Stimulated activated CD8-positive, alpha-beta memory T cell treated with anti-CD3 and anti-CD28 coated beads, Interleukin-4, amount 100 ng/mL, for 1 hour (primary cell): ENCODE measurements at places on chromosomes 1 and 21.

GRCh38 chr1:96538111-96538641 lies 183.4 kb upstream of the PTBP2 start:
- DNase-seq = no peak

GRCh38 chr21:10425856-10426255 lies 95.5 kb upstream of the TPTE start:
- no peak for DNase-seq

DNA sequence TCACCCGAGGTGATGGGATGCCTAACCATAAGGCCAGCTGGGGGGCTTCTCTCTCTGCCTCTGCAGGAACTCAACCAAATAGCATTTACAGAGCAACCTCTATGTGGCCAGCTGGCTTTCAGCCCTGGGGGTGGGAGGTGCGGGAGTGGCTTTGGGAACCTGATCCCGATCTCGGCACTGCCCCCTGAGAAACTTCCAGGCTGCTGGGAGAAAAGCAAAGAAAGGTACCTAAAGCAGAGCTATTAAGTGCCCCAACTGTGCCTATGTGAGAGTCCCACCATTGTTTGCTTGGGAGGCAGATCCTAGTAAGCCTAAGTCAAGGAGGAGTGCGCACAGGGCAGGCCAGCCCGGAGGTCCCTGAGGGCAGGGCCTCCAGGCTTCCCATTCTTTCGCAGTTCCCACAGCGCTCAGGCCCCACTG lies 7.0 kb downstream of the KRTCAP2 start:
- no peak for DNase-seq

GRCh38 chr1:41386196-41386663 lies 25.0 kb downstream of the FOXO6 start:
- DNase-seq = no peak

DNA sequence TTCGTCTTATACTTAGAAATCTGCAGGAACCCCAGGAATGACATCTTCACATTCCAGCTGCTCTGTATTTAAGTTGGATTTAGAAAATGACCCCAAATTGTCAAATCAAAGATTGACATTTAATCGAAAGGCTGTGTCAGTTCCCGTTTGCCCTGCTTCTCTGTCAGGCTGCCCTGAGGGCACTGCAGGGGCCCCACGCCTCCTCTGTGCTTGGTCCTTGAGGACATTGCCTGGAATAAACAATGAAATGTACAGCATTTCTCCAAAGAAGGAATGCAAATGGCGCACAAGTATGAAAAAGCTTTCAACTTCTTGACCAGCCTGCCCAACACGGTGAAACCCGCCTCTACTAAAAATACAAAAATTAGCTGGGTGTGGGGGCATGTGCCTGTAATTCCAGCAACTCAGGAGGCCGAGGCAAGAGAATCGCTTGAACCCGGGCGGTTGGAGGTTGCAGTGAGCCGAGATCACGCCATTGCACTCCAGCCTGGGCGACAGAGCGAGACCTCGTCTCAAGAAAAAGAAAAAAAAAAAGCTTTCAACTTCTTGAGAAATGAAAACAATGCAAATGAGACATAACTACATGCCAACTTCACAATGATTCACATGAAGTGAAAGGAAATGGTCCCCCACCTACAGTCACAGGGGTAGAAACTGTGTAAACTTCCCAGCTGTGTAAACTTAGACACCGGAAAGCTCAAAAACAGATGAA lies 3.0 kb downstream of the TMPRSS3 start:
- no peak for DNase-seq

GRCh38 chr1:204295671-204296070 lies 64.1 kb downstream of the PLEKHA6 start:
- DNase-seq = no peak

GRCh38 chr1:36425791-36426190 lies 24.5 kb downstream of the OSCP1 start:
- DNase-seq = no peak

- DNase-seq = no peak
These were observed 171.5 kb downstream of the ZNF281 start for GRCh38 chr1:200238311-200238710.

DNA sequence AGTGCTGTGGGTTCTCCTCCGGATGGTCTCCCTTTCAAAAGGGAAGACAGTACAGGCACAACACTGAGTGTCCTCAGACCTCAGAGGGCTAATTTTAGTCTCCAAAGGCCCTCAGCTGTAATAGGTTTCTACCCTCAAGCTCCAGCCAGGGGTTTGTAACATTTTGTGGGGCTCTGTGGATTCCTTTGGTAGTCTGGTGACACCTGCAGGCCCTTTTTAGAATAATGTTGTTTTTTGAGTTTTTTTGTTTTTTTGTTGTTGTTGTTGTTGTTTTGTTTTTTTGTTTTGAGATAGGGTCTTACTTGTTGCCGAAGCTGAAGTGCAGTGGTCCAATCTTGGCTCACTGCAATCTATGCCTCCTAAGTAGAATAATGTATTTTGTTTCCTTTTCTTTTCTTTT lies 15.0 kb upstream of the TMEM201 start:
- no peak for DNase-seq

DNA sequence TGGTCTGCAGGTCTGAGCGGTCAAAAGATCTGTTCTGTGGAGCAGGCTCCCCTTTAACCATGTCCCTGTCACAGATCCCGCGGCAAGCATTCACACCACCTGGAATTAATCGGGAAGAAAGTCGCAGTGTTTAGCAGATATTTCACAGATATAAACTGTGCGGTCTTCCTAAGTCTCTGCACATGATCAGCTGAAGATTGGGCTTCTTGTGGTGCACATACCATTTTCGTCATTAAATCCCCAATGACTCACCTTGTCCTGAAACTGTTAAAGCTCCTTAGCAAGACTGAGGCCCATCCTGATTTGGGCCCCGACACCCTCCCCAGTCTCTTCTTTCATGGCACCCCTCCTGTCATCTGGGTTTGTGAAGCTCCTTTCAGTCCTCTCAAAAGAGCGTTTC lies 158.8 kb downstream of the KIF26B start:
- no peak for DNase-seq

- DNase-seq = no peak
These were observed 10.7 kb upstream of the BSDC1 start for GRCh38 chr1:32404946-32405345.

- no peak for DNase-seq
These were observed 19.3 kb upstream of the ACTA1 start for GRCh38 chr1:229452956-229453801.

DNA sequence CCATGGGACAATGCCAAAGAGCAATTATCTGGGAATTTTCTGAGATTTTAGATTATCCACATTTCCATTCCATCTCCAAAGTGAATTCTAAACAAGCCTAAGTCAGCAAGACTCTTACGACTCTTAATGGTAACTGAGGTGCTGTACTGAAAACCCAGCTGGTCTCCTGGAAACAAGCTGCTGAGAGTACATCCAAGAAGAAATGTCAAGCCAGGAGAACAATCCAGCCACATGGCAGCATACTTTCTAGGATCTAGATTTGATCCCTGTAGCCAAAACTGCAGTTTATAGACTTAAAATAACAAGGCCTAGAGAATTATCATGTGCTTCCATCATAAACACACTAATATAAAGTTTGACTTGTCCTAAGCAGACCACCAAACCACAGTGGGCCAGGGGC lies 45.8 kb downstream of the KCNH1 start:
- no peak for DNase-seq

- no peak for DNase-seq
These were observed 15.6 kb downstream of the C21orf91 start for GRCh38 chr21:17803536-17803935.

- DNase-seq = peak; percentile 30
These were observed 774 bp upstream of the DYRK1A start for GRCh38 chr21:37365517-37366481.

DNA sequence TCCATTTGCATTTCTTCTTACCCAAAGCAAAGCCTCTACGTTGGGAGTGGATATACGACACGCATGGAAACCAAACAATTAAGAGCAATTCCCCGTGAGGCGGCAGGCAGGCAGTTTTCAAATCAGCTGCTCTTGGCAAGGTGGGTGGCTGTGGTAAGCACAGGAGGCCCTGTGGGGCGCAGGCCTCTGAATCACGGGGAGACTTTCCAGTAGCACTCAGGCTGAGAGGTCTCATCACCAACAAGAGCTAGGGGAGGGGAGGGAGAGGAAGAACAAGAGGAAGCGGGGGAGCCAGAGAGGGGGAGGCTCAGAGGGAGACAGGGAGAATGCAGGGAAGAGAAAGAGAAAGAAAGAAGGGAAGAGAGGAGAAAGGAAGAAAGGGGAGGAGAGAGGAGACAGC lies 56.4 kb downstream of the MT1HL1 start:
- DNase-seq = no peak

- DNase-seq = no peak
These were observed 246.4 kb upstream of the NR5A2 start for GRCh38 chr1:199780948-199781670.

- no peak for DNase-seq
These were observed 33.8 kb upstream of the MYOCOS start for GRCh38 chr1:171588230-171588629.

DNA sequence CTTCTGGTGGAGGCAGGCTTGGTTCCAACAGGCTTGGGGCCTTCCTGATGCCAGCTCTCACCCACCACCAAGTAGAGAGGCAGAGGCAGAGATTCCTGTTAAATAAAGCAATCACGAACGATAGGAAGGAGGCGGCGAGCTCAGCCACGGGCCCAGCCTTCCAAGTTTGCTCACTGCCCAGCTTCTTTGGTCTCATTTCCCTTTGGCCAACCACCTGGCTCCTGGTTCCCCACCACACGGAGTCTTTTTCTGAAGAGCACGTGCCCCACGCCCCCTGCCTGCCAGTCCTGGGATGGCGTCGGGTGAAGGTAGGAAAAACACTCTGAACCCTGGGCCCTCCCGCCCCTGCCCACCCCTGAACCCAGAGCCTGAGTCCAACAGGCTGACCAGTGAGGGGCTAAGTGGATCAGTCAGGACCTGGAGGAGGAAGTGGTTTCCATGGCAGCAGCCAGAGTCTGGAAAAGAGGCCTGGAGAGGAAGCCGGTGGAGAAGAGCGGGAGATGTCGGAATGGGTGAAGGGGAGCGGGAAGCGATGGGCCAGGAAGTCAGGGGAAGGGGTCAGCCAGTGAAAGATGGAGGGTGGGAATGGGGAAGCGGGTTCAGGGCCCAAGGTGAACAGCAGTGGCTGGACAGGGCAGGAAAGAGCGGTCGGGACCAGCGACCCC lies 158.2 kb upstream of the KLHDC7A start:
- DNase-seq = no peak

- DNase-seq = no peak
These were observed 17.1 kb downstream of the RC3H1 start for GRCh38 chr1:174005032-174005431.

GRCh38 chr1:151593730-151594129 lies 18.1 kb upstream of the SNX27 start:
- no peak for DNase-seq

DNA sequence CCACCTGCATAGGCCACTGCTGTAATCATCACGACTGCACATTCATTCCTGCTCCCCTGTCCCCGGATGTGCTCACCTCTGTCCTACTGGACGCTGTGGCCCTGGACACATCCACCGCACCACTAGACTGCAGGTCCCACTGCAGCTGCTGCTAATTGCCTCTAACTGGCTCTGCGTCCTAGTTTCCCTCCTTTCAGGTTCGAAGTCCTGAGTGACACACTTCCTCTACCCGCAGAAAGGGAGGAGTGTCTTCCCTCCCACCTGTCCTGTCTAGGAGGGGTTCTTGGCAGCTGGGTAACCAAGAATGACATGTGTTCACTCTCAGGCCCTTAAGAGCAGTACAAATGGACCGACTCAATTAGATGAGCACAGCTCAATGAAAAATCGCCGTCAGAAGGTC lies 40.5 kb upstream of the ITPKB start:
- DNase-seq = no peak

DNA sequence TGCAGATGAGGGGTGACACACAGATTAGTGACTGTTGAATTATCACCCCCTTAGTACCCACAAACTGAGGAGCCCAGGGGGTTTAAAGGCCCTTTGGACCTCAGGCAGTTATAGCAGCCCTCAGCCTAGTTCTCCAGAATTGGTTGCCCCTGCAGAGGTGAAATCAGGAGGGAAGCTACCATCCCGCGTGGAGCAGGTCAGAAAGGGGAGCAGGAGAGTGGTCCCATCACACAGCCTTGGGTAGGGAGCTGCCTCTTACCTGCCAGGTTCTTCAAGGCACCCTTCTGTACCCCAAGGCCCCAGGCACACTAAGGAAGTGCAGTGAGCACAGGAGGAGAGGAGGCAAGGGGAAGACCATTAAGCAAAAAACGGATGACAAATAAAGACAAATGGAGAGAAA lies 121.2 kb upstream of the TNR start:
- no peak for DNase-seq

- DNase-seq = no peak
These were observed 39.5 kb downstream of the LBR start for GRCh38 chr1:225388372-225388771.

- no peak for DNase-seq
These were observed 507.1 kb downstream of the SMYD3 start for GRCh38 chr1:245999697-246000637.

GRCh38 chr1:155981266-155982088 lies 3.1 kb upstream of the ARHGEF2 start:
- no peak for DNase-seq

- DNase-seq = no peak
These were observed 20.9 kb upstream of the PLEKHG5 start for GRCh38 chr1:6512245-6512907.

- DNase-seq = no peak
These were observed 137.8 kb upstream of the KRTAP19-8 start for GRCh38 chr21:31176080-31176551.

- no peak for DNase-seq
These were observed 173.4 kb upstream of the HMCN1 start for GRCh38 chr1:185560760-185561159.

GRCh38 chr21:45534636-45535331 lies 7.5 kb downstream of the SLC19A1 start:
- no peak for DNase-seq

- no peak for DNase-seq
These were observed 33.5 kb upstream of the HHAT start for GRCh38 chr1:210294999-210295745.

GRCh38 chr1:166952002-166952746 lies 23.2 kb downstream of the ILDR2 start:
- no peak for DNase-seq

- no peak for DNase-seq
These were observed 25.7 kb downstream of the SLC9A1 start for GRCh38 chr1:27129225-27129624.

- no peak for DNase-seq
These were observed 26.2 kb upstream of the NFIA start for GRCh38 chr1:61056196-61056572.
